ENCODE measurements at places on chromosomes 1 and 21. TPM values are rescaled to one million over a fixed set of nuclear protein-coding genes. Genes with fewer than 3 reads are reported as not detected.

IFNLR1 gene
- total RNA-seq, result not detected

SAMD11 gene
- 37.0 TPM for total RNA-seq

- DNase-seq, result no peak
These were observed 152.1 kb upstream of the TMEM51 start for GRCh38 chr1:15001317-15001915.

GRCh38 chr1:11657654-11658053, 3.0 kb downstream of the FBXO44 start:
- no peak for DNase-seq

- DNase-seq, result no peak
These were observed 38.9 kb downstream of the CD247 start for GRCh38 chr1:167479331-167479979.

DNA sequence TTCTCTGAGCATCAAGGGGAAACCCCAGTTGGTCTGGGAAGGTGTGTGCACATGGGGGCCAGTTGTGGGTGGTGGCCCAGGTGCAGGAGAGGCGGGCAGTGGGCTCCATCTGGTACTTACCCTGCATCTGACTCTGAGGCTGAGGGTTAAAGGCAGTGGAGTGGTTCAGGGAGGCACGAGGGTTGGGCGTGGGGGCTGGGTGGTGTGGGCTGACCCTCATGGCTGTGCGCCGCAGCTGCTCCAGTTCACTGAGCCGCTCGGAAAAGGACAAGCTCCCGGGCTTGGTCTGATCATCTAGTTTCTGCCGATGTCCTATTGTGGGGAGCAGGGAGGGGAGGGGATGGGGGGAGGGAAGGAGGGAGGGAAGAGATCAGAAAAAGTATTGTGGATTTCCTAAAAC, 165.5 kb downstream of the CLIC6 start:
- DNase-seq, result no peak

Measured in A172 (cell line).